ENCODE measurements at places on chromosomes 2 and 18.

DNA sequence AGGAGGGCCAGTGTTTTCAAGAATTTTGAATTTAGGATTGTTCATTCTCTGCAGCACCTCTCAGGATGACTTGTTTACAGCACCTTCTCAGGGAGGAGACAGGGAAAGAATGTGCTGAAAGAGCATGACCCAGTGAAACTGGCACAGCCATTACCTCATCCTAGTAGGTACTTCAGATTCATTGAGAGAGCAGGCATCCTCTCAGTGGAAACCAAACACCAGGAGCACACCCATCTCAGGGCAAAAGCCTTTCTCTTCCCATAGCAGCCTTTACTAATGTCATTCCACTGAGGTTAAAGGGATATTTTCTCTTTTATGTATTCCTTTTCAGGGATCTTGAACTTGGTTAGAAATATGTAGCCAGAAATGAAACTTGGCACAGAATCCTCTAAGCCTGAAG is 2.6 kb downstream of the MAP2 start:
- DNase-seq, result no peak

GRCh38 chr2:45843136-45843535 is 191.7 kb downstream of the PRKCE start:
- DNase-seq, result no peak

DNA sequence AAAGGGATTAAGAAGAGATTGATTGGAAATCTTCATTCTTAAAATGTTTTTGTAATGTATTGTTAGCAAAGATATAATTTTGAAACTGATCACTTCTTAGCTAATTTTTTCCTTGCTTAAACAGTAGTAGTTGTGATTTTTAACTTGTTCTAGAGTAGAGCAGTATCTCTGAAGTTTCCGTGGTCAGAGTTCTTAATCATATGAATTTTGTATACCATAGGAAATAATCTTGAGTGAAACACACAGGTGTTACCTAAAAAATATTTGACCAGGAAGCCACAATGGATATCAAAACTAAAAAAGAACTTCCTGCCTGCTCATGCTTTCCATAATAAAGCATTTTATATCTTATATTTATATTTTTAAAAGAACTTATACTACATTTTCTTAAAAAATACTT is 907.1 kb downstream of the ERBB4 start:
- DNase-seq, result no peak

GRCh38 chr2:215937190-215937589 is 76.2 kb downstream of the MREG start:
- no peak for DNase-seq

GRCh38 chr2:57897920-57898319 is 148.7 kb upstream of the VRK2 start:
- DNase-seq, result no peak

DNA sequence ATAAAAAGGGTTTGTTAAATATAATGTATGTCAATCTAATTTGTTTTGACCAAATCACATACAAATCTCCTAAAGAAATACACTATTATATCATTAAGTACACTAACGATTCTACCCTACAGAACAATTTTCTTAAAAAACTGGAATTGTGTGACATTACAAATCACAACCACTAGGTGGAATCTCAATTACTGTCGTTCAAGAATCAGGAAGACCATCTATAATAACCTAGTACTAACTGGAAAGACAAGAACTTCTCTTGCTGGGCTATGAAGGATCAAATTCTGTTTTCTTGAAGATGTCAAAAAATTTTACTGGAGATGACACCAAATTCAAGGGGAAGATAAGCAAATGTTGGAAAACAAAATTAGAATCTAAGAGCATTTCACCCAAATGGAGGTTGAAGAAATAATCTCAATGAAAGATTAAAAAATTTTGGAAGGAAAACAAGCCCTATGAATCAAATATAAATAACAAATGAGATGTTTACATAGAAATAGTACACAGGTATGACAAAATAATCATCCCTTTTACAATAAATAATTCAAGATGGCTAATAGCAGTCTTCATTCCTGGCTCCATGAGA is 110.9 kb downstream of the STK39 start:
- DNase-seq, result no peak

GRCh38 chr2:152755029-152755428 is 36.6 kb downstream of the ARL6IP6 start:
- DNase-seq, result no peak

GRCh38 chr18:3340015-3340681 is 78.2 kb downstream of the MYL12B start:
- DNase-seq, result no peak

- DNase-seq, result no peak
Observed at GRCh38 chr2:206160125-206160806, 571 bp downstream of the EEF1B2 start.

GRCh38 chr2:22902180-22902550 is 482.8 kb upstream of the KLHL29 start:
- no peak for DNase-seq

DNA sequence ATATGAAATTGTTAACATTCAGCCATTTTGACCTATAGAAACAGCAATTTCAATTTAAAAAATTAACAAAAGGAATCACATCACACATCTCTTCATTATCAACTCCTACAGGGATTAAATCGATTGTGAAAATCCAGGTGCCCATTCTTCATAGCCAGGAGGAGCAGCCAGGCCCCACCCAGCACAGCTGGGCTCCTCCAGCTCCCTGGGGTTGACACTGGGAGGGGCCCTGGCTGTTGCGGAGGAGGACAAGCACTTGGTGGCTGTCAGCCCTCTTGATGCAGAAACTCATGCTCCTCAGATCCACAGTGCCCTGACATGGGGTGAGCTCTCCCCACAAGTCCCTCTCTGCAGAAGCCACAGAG is 99.8 kb downstream of the FAM210A start:
- no peak for DNase-seq

DNA sequence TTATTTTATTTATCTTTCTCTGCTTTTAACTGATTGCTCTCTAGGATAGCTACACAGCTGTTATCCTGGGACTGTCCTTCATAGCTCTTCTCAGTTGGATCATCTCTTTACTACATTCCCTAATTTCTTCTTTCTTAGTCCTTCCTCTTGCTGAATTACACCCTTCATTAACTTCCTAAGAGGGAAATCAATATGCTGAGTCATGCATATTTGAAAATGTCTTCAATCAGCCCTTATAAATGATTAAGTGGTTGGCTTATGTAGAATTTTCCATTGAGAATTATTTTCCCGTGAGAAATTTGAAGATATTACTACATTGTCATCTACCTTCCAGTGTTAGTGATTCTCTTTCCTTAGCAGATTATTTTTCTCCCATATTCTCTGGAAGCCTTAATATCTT is 214.2 kb downstream of the SOCS6 start:
- no peak for DNase-seq

DNA sequence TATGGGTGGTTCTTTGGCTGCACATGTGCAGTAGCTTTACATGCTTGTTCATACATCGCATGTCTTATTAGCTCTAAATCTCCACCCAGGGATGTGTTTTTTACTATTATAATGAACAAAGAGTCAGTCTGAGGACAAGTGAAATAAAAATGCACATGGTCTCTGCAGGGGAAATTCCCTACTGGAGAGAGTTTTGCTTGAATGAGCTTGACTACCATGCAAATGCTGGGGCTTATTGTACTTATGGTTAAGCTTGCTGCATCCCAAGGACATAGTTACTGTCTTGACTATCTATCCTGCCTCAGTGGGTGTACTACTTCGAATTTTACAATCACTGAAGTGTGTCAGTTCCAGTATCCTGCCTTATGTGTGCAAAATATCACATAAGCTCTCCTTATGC is 362.7 kb downstream of the TDRD15 start:
- DNase-seq, result no peak

- DNase-seq, result no peak
Observed at GRCh38 chr18:36284671-36285295, 12.7 kb upstream of the FHOD3 start.

DNA sequence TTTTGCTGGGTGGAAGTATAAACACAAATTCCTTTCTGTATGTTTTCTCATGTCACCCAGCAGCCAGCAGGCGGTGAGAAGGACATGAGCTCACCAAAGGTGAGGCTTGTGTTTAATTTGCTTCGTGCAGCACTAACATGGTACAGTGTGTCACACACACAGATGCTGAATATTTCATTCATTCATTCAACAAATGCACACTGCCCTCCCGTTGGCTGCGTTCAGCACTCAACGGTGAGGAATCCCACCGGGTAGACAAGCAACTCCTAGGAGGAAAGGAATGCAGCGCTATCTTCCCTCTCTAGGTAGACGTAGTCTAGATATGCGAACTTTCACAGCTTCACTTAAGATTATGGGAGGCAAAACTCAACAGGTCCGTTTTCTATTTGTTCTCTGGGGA is 85.1 kb downstream of the LONRF2 start:
- no peak for DNase-seq
